ENCODE measurements at places on chromosomes 7 and 10. TPM values are rescaled to one million over a fixed set of nuclear protein-coding genes. Genes with fewer than 3 reads are reported as not detected.

- no peaks in the 10 kb centered on the region for H3K36me3 ChIP-seq
- H3K4me3 ChIP-seq, result no peak overlapping the region
- H3K4me1 ChIP-seq, result no peaks in the 10 kb centered on the region
- no peaks in the 10 kb centered on the region for H3K27me3 ChIP-seq
- H3K27ac ChIP-seq, result no peak overlapping the region
Measured at GRCh38 chr10:128149267-128150014, 23.2 kb upstream of the MKI67 start.

DNA sequence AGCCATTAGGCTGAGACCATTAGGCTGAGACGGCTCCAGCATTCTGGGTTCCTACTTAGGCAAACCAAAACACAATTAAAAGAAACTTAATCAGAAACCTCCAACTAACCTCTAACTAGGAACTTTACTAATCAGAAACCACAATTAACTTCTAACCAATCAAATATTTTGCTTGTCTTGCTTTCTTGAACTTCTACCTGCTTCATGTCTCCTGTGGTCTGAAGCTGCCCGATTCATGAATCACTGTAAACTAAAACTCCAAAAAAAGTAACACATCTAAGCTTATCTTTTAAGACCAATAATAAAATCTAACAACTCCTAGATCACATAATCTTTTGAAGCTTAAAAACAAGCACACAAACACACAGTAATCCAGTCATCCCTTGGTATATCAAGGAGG lies 76.1 kb downstream of the PDSS1 start:
- H3K4me3 ChIP-seq, result no peak overlapping the region
- no peak for DNase-seq
- H3K27ac ChIP-seq, result no peak overlapping the region
- no peaks in the 10 kb centered on the region for H3K27me3 ChIP-seq

GRCh38 chr7:129684777-129685176 lies 73.3 kb downstream of the NRF1 start:
- no peak overlapping the region for H3K27ac ChIP-seq
- no peak for DNase-seq
- no peaks in the 10 kb centered on the region for H3K4me1 ChIP-seq
- H3K36me3 ChIP-seq, result no peaks in the 10 kb centered on the region
- H3K27me3 ChIP-seq, result no peaks in the 10 kb centered on the region

GRCh38 chr7:79165225-79165624 lies 288.2 kb downstream of the MAGI2 start:
- no peaks in the 10 kb centered on the region for H3K4me1 ChIP-seq
- no peak overlapping the region for H3K27ac ChIP-seq
- no peaks in the 10 kb centered on the region for H3K36me3 ChIP-seq
- no peak overlapping the region for H3K4me3 ChIP-seq

Gene ZDHHC6
- 89.7 TPM for total RNA-seq

Gene STAG3
- not detected for total RNA-seq

GRCh38 chr10:125206623-125207022 lies 46.3 kb upstream of the CTBP2 start:
- H3K27me3 ChIP-seq, result no peaks in the 10 kb centered on the region
- no peak overlapping the region for H3K27ac ChIP-seq
- no peak for DNase-seq
- no peaks in the 10 kb centered on the region for H3K4me1 ChIP-seq
- no peak overlapping the region for H3K4me3 ChIP-seq

Gene FAM170B
- not detected for total RNA-seq

Gene GPR22
- total RNA-seq, result 26.1 TPM
